ENCODE measurements at places on chromosomes 5 and 9.

- DNase-seq: no peak
Observed at GRCh38 chr9:123796618-123797484, 133.1 kb downstream of the DENND1A start.

GRCh38 chr9:2158111-2158610 lies 143.0 kb downstream of the SMARCA2 start:
- DNase-seq: peak; percentile 38

DNA sequence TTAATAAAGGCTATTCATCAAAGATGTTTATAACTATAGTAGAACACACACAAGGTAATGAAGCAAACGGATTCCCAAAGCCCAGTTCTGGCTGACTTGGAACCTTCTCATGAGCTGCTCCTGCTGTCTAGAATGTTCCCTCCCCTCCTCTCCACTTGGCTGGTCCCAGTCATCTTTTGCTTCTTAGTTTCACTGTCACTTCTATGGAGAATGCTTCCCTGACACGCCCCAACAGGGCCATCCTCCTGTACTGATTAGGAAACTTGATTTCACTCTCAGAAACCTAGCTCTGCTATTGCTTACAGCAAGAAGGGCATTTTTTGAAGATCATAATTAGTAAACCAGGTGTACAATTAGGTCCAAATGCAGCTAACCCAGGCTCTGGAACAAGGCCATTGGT lies 3.2 kb upstream of the RAPGEF1 start:
- DNase-seq: no peak

GRCh38 chr5:2750026-2750757 lies 1.3 kb downstream of the IRX2 start:
- no peak for DNase-seq

- no peak for DNase-seq
Observed at GRCh38 chr5:139667001-139667729, 19.0 kb downstream of the CXXC5 start.

Data from stimulated activated CD4-positive, alpha-beta T cell treated with anti-CD3 and anti-CD28 coated beads, Interleukin-2, amount 100 ng/mL, for 24 hours (primary cell).